ENCODE measurements at places on chromosomes 1 and 21.

GRCh38 chr1:156503698-156504437, 3.3 kb upstream of the MEF2D start:
- no peak for DNase-seq

DNA sequence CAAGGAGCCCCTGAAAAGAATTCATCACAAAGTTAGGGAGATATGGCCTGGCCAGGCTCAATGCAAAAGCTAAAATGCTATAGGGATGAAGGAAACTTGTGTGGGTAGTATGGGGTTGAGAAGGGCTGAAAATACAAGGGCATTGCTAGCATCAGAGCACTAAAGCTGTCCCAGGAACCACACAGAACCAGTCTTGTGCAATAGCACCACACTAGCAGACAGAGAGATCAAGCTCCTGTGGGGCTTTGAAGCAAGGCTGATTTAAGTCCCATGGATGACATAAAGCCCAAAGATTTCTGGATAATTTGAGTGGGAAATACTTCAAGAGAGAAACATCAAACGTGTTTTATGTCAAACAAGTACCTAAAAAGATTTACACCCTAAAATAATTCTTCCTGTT, 97.1 kb downstream of the VAV3 start:
- peak; percentile 40 for DNase-seq

DNA sequence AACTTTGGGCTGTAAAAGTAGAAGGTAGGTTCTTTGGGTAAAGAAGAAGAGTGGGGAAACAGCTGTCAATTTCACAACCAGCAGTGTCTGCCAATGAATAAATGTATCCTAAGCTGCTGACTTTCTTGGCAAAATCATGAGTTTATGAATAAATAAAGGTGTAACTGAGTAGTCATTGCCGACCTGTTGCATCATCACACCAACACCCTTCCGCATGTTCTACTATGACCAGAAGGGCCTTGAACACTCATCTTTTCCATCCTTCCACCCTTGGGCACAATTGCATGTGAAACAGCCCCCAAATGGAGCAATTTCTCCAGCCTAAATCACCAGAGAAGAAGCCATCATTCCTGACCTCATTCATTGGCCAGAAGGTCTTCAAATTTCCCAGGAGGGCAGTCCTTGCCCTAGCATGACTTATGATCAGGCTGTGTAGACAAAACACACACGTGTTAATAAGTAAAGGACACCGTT, 31.2 kb upstream of the QSOX1 start:
- no peak for DNase-seq

GRCh38 chr1:220378571-220379302, 106.5 kb upstream of the RAB3GAP2 start:
- DNase-seq, result no peak

GRCh38 chr1:212457740-212458338, 25.1 kb downstream of the NENF start:
- DNase-seq, result peak; percentile 66
